Nucleus accumbens (tissue), 56 donors: ENCODE measurements at places on chromosomes 11 and 22.

DNA sequence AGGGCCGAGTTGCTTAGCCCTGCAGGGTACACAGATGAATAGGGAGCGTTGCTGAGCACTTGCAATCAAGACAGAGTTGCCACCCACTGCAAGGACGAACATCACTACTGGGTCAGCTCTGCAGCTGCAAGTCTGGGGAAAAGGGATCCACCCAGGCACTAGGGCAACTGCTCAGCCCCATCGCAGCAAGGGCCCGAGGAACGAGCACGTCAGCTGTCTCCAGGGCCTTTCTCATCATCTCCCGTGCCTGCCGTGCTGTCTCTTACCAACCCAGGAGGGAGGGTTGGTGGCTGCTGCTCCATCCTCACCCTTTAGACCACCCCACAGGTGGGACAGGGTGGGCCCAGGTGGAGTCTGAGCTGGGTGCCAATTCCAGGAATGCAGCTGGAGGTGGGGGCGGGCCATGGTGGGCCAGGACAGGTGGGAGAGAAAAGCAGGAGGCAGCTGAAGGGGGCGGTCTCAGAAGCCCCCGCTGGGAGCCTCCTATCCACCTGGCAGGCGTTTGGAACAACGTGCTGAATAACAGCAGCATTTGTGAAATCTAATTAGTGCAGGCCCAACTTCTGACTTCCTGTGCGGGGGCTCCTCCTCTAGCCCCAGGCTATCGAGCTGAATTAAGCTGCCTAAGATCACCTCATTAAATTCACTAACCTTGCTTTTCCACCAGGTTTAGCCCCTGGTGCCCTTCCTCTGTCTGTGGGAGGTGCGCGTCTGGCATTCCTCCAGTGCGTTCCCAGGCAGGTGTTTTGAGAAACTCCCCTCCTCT lies 252.5 kb downstream of the ST3GAL4 start:
- no peak for DNase-seq

GRCh38 chr22:50548040-50548920 lies 2.6 kb downstream of the KLHDC7B start:
- no peak for DNase-seq

DNA sequence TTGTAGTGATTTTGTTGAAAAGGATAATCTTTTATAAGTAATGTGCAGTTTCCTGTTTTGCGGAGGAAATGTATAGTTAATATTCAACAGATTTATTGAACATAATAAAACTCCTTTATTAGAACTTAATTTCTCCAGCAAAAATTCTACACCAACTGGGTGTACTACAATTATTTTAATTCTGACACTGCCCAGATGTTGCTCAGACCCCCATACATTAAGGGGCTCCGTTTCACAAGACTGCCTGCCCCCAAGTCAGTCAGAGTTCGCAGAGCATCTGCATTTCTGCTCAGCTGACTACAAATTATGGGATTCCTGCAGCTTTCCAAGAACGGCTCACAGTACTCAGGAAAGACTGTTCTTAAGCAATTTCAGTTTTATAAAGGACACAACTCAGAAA lies 6.2 kb downstream of the CEP57 start:
- DNase-seq: no peak

DNA sequence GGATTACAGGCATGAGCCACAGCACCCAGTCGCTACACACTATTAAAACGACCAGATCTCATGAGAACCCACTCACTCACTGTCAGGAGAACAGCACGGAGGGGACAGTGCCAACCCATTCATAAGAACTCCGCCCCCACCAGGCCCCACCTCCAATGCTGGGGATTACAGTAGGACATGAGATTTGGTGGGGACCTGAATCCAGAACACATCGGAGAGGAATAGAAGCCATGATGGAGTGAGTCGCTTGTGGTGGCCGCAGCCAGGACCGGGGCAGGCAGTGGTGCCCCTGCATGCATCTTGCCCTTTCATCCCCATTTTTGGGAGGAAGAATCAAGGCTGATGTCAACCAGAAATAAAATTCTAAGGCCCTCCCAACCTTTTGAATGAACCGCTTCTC lies 8.7 kb downstream of the NADSYN1 start:
- DNase-seq: no peak
